ENCODE measurements at places on chromosomes 4 and X.

DNA sequence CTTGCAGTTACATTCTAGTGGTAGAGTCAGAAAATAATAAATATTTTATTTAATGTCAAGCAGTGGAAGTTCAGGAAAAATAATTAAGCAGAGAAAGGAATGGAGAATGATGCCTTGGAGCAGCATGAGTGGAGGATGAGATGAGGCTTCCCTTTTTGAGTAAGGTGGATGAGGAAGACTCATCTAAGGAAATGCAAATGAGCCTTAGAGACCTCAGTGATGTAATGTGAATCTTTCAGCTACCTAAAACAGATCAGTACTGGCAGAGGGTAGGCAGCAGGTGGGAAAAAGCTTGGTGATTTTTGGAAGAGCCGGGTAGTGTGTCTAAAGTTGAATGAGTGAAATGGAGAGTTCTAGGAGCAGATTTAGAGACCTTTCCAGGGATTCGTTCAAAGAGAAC is 118.2 kb downstream of the GRID2 start:
- no peak for DNase-seq

GRCh38 chrX:45849261-45849862 is 648.7 kb upstream of the DIPK2B start:
- peak; percentile 86 for DNase-seq

GRCh38 chr4:180156684-180157083 is 2086.5 kb upstream of the TENM3 start:
- DNase-seq, result no peak

DNA sequence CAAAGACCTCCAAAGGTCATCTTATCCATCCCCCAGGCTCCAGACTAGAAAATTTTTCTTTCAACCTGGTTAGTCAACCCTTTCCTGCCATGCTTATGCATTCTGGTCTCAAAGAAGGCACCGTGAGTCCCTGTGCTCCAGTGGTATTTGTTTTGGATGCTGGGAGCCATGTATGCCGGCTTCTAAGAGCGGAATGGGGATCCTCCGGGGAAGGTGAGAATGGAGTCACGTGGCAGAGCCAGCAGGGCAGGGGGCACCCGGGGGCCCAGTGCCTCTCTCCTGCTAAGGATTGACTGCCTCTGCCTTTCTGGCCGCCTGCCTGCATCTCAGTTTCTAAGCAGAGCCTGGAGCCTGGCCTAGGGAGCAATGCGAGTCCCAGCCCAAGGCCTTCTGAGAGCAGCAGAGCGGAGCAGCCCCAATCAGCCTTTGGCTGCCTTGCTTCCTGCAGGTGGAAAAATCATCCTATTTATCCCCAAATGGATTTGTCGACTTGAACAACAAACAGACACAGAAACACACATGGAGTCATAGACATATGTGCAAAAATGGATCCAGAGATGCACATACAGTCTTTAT is 141.0 kb downstream of the PJA1 start:
- no peak for DNase-seq

DNA sequence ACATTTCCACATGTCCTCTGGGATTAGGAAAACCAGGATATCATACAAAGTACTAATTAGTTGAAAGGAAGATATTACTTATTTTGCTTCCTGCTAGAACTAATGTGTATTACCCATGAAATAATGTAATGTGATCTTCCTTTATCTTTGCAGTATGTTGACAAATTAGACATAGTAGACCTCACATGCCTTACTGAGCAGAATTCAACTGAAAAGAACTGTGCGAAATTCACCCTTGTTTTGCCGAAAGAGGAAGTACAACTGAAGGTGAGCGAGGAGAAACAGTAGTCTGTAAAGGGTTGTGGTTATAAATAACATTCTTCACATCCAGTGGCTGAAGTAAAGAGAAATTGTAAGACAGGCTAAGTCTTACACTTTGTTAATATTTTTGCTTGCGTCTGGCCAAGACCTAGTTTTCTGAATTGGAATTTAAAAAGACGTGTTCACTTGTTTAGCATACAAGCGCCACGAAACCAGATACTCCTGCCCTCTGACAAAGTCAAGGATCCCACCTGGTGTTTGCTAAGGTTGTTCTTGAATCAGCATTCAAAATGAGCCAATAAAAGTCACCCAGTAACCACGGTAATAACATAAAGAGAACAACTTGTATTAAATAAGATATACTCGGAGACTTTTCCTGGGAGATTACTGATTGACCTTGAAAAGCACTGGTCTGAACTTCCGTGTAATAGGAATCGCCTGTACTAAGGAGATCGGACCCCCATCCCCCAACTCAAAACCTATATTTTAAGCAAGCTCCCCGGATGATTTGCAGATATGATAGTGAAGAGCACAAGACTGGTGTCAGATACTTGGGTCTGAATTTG is 16.9 kb downstream of the STAP1 start:
- no peak for DNase-seq

DNA sequence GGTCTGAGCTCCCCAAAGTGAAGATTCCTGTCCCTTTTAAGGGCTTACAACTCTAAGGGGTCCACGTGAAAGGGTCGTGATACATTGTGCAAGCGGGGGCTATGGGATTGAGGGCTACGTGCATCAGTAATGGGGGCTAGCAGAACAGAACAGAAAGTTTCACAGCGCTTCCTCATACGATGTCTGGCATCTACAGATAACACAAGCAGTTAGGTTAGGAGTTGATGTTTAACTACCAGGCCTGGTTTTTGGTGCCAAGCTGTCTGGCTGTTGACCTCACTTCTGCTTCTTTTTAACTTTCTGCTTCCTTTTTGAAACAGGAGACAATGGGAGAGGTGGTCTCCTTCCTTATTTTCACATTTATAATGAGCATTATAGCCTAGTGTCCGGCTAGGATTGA is 368.6 kb upstream of the CXorf51A start:
- no peak for DNase-seq

DNA sequence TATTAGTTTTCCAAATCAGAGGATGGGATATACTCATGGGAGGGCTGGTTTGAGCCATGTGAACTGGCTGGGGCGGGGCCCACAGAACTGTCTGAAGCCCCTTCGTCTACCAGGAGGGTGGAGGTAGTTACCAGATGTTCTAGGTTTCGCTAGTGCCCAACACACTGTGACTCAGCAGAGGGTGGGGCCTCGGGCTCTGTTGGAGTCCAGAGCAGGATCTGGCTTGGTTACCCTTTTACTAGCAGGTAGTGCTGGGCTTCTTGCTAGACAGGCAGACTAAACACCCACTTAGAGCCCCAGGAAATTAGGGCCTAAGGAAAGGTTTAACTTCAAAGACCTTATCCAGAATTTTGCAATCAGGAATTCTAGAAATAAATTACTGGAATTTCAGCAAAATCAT is 56.2 kb upstream of the CHRDL1 start:
- DNase-seq, result peak; percentile 6
